NCI-H526 (cell line): ENCODE measurements at places on chromosomes 6 and 20.
A peak's percentile ranks its signal among the peaks of the same experiment; 100 is the strongest.

- DNase-seq, result no peak
These were observed 27.0 kb downstream of the SNAI1 start for GRCh38 chr20:50009521-50010454.

GRCh38 chr6:142296975-142297604 is 4.7 kb upstream of the ADGRG6 start:
- DNase-seq, result peak; percentile 81

DNA sequence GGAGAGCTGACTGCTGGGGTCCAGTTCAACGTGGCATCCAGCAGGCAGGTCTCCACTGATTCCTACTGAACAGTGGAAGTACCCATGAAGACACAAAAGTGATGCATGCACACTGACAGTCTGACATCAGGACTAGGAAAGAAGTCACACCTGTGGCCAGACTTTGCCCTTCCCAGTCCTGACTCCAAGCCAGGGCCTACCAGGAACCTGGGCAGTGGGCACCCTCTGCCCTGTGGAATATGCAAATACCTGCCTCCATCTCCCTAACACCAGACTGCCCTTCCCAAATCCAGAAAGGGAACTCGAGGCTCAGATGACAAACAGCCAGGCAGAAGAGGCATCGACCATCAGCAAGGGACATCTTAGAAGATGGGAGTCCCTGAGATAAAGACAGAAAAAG is 50.9 kb downstream of the SLC23A2 start:
- no peak for DNase-seq

DNA sequence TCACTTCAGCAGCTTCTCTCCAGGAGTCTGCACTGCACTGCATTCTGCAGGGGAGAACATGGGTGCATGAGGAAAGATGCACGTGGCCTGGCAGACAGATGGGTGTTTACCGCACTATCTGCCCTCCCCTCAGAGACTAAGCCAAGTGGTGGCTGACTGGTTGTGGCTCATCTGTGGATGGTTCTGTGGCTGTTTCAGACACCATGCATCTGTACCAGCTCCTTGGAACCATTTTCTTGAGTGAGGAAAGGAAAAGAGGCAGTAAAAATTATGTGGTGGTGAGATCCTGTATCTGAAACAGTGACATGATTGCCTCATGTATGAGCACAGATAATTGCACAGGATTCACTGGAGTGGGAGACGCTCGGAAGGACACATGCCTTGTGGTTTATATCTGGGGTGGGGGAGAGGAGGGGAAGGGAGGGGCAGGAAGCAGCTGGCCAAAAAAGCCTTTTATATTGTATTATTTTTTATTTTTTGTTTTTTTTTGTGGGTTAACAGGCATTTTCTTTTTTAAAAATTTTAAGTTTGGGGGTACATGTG is 161.7 kb downstream of the ERMARD start:
- DNase-seq, result no peak

- DNase-seq, result no peak
These were observed 134.0 kb upstream of the MARCKS start for GRCh38 chr6:113723182-113723581.

DNA sequence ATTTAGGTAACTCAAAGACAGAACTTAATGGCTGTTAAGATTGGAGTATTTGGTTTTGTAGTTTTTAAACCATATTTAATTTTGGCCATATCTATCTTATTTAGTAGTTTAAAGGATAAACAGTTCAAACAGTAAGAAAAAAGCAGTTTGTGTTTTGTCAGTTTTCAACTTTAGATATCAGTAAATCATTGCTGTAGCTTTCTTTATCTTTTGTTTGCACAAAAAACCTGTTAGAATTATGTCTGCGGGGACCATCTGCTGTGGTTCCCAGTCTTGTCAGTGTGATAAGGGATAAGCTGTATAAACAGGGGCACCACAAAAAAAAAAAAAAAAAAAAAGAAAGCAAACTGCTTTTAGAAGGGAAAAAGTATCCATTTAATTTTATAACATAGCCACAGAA is 40.9 kb downstream of the CDKAL1 start:
- DNase-seq, result peak; percentile 7

GRCh38 chr6:111358454-111358853 is 124.6 kb downstream of the REV3L start:
- no peak for DNase-seq

DNA sequence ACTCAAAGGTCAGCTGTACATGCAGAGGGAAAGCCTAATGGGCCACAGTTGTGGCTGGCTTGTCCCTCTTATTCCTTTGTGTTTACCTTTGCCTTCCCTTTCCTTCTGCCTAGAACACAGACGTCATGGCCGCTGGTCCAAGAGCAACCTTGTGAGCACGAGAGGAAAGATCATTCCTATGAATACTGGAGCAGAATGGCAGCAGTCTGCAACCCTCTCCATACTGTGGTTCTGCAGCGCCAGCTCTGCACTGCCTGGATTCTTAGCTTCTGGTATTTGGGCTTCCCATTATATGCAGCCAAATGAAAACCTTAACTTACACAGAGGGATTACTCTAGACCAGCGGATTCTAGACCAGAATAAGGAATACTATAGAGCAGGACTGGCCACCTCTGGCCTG is 12.4 kb downstream of the TBC1D7 start:
- DNase-seq, result no peak
